T-cell (primary cell): ENCODE measurements at places on chromosomes 5 and 9. TPM values are rescaled to one million over a fixed set of nuclear protein-coding genes. Genes with fewer than 3 reads are reported as not detected.

DNA sequence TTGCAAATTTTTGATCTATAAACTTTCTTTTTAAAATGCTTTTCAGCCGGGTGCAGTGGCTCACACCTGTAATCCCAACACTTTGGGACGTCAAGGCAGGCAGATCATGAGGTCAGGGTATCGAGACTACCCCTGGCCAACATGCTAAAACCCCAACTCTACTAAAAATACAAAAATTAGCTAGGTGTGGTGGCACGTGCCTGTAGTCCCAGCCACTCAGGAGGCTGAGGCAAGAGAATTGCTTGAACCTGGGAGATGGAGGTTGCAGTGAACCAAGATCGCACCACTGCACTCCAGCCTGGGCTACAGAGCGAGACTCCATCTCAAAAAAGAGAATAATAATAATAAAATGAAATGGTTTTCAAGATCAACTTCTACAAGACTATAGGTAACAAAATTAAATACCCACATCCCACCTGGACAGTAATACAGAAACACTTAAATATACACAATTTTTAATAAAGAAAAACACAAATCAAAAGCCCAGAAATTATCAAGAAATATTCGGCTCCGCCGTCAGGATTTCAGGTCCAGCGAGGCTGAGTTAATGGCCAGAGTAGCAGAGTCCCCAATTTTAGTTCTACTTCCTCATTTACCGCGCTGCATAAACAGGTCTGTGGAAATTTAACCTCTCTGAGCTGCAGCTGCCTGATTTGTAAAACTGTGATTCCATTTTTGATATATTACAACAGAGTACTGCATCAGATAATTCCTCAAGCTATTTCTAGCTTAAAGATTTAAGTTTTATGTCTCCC is 4.0 kb downstream of the TUT7 start:
- H3K27ac ChIP-seq, result no peak overlapping the region
- DNase-seq, result no peak
- H3K4me3 ChIP-seq, result peak overlapping the region; percentile 10
- peaks cover 13% of the 10 kb centered on the region for H3K36me3 ChIP-seq
- H3K4me1 ChIP-seq, result peaks cover 19% of the 10 kb centered on the region

GRCh38 chr9:108761655-108762347 is 94.0 kb downstream of the ACTL7B start:
- H3K27me3 ChIP-seq, result no peaks in the 10 kb centered on the region
- no peak overlapping the region for H3K4me3 ChIP-seq
- no peaks in the 10 kb centered on the region for H3K36me3 ChIP-seq
- DNase-seq, result no peak
- H3K27ac ChIP-seq, result no peak overlapping the region

DNA sequence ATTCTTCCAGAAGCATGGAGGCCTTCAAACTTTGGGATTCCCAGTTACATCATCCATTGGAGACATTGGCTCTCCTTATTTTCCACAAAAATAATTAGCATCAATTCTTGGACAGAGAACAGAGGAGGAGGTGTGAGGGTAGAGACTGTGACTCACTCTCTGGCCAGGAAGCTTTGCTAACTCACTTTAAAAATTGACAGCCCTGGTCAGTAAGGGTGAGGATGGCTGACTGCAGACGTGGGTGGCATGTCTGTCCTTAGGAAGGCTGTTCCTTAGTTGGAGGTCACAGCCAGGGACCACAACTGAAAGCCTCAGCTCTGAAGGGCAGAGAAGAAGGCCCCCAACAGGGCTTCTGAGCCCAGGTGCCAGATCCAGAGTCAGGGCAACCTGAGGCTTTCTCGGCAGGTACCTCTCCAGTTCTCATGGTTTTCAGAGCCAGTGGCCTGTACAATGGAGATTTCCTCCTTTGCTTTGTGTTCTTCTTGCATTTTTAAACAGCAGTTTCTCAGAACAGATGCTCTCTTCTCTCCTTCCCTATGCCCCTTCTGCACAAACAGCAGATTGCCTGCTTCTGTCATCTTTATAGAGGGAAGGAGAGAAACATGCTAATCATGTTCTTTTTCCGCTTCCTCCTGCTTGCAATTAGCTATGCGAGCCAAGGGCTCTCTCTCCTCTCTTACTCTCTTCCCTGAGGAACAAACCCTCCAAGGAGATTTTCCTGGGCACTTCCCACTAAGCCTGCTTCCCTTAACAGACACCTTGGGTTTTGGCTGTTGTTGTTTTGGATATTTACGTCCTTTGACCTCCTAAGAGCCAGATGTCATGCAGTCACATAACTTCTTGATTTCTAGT is 92.5 kb upstream of the ZNF366 start:
- no peaks in the 10 kb centered on the region for H3K36me3 ChIP-seq
- no peaks in the 10 kb centered on the region for H3K27me3 ChIP-seq
- H3K27ac ChIP-seq, result no peak overlapping the region

The SMIM32 gene
- not detected for total RNA-seq
